T-helper 2 cell treated with Interferon-gamma antibody and Interleukin-4, amounts not matched to agents 5 μg/mL and 100 μg/mL, for 36 hours (primary cell): ENCODE measurements at places on chromosomes 16 and 17.

DNA sequence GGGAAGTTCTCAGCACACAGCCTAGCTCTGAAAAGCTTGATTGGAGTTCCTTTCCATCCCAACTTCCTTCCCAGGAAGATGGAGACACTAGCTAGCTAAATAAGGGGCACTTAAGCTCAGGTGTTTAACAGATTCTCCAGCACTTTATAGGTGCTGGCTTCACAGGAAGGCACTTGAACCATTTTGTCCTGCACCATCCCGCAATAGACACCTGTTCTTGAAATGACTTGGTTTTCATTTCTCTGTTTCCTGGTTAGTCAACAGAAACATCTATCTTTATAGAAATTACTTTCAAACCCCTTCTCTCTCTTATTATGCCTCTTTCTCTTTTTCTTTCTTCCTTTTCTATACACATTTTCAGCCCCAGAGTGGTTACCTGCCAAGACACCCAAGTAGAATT, 409.9 kb upstream of the ZFHX3 start:
- no peaks in the 10 kb centered on the region for H3K27me3 ChIP-seq
- H3K27ac ChIP-seq, result no peak overlapping the region
- no peaks in the 10 kb centered on the region for H3K36me3 ChIP-seq
- H3K4me1 ChIP-seq, result no peaks in the 10 kb centered on the region

- H3K27ac ChIP-seq, result peak overlapping the region; percentile 53
- H3K27me3 ChIP-seq, result no peaks in the 10 kb centered on the region
- no peak for DNase-seq
These were observed 50.0 kb upstream of the MRPS23 start for GRCh38 chr17:57899822-57900221.

DNA sequence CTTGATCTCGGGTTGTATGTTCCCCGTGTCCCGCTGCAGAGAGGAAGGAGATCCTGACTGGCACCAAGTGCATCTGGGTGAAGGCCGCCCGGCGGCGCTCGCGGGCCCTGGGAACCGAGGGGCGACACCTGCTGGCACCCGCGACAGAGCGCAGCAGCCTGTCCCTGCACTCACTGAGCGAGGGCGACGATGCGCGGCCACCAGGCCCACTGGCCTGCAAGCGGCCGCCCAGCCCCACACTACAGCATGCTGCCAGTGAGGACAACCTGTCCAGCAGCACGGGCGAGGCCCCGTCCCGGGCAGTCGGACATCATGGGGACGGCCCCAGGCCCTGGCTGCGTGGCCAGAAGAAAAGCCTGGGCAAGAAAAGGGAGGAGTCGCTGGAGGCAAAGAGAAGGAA, 7.5 kb downstream of the BTBD17 start:
- peaks cover 70% of the 10 kb centered on the region for H3K27me3 ChIP-seq
- H3K36me3 ChIP-seq, result no peaks in the 10 kb centered on the region
- peak; percentile 69 for DNase-seq
- H3K4me3 ChIP-seq, result no peak overlapping the region

DNA sequence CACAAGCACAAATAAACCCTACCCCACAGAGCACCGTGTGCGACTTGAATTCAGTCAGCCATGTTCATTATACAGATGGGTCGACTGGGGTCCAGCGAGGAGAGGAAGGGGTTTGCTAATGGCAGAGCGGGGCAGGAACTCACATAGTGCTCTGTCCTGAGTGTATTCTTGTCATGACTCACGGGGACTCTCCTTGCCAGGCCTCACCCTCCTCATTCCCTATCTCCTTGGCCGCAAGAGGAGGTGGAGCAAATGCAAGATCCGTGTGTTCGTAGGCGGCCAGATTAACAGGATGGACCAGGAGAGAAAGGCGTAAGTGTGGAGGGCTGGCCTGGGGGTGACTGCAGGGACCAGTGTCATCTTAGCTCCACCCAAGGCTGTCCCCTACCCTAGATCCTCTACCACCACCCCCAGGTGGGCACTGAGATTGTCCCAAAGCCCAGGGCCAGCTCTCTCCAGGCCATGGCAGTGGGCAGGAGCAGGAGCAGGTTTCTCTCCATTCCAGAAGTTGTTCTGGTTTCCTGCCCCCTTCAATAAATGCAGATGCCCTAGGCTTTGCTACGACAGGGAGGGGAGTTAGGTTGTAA, 29.4 kb downstream of the SLC12A3 start:
- H3K36me3 ChIP-seq, result no peaks in the 10 kb centered on the region

DNA sequence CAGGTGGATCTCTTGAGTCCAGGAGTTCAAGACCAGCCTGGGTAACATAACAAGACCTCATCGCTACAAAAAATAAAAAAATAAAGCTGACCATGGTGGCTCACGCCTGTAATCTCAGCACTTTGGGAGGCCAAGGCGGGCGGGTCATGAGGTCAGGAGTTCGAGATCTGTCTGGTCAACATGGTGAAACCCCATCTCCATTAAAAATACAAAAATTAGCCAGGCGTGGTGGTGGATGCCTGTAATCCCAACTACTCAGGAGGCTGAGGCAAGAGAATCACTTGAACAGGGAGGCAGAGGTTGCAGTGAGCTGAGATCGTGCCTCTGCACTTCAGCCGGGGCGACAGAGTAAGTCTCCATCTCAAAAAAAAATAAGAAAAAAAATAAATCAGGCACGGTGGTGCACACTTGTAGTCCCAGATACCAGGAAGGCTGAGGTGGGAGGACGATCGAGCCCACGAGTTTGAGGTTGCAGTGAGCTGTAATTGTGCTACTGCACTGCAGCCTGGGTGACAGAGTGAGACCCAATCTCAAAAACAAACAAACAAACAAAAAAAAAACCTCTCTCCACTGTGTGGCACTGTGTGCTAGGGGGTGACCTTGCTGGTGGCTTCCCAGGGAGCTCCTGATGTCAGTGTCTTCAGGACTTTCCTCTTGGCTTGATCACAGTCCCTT, 19.8 kb upstream of the MAPK3 start:
- H3K27ac ChIP-seq, result peak overlapping the region; percentile 22
- no peak overlapping the region for H3K4me3 ChIP-seq
- H3K27me3 ChIP-seq, result no peaks in the 10 kb centered on the region

- H3K27me3 ChIP-seq, result peaks cover 15% of the 10 kb centered on the region
- no peak overlapping the region for H3K27ac ChIP-seq
- H3K4me3 ChIP-seq, result no peak overlapping the region
- H3K36me3 ChIP-seq, result no peaks in the 10 kb centered on the region
- no peak for DNase-seq
- peaks cover 10% of the 10 kb centered on the region for H3K4me1 ChIP-seq
These were observed 37.5 kb upstream of the PHB1 start for GRCh38 chr17:49452201-49452600.

GRCh38 chr17:50406578-50406977, 9.3 kb upstream of the LRRC59 start:
- H3K36me3 ChIP-seq, result no peaks in the 10 kb centered on the region
- H3K4me1 ChIP-seq, result peaks cover 5% of the 10 kb centered on the region
- H3K27me3 ChIP-seq, result peaks cover 21% of the 10 kb centered on the region
- no peak overlapping the region for H3K4me3 ChIP-seq
- no peak for DNase-seq

GRCh38 chr17:35988164-35988563, 1.6 kb upstream of the CCL14 start:
- H3K27me3 ChIP-seq, result peaks cover 2% of the 10 kb centered on the region
- no peak overlapping the region for H3K27ac ChIP-seq
- DNase-seq, result no peak
- no peaks in the 10 kb centered on the region for H3K36me3 ChIP-seq

DNA sequence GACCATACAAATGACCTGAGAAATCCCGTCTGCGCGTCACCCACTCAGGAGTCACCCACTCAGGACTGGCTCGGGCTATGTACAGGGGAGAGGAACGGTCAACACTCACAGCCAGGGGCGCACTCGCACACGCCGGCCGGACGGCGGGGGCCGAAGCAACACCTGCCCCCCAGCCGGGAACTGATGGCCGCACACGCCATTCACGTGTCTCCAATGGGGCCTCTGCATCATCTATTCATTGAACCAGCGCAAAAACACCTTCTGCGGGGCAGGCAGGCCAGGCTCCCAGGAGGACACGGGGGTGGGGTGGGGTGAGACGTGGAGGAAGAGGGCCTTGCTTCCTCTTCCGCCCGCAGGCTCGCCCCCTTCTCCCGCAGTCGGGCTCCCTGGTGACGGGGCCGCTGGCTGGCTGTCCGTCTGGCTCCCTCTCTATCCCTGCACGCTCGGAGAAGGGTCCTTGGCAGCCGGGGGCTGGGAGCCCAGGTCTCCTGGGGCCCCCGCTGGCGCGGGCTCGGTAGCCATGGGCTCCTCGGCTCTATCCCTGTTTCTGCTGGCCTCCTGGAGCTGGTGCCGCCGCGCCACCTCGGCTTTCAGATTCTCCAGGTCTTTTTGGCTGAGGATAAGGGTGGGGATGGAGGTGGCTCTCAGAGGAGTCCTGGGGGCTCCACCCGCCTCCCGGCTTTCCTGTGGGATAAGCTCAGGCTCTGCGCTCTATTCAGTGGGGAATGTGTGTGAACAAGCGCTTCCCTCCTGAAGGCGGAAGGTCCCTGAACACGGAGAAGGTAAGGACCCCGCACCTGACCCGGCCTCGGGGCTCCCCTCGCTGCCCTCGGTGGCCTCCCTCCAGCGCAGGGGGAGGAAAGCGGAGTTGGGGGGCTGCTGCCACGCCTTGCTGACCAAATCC, 21.1 kb downstream of the CLUH start:
- no peak overlapping the region for H3K4me3 ChIP-seq
- peaks cover 5% of the 10 kb centered on the region for H3K36me3 ChIP-seq
- no peak for DNase-seq
- H3K27ac ChIP-seq, result no peak overlapping the region
